Ecto neural progenitor cell (in vitro differentiated cells): ENCODE measurements at places on chromosomes 2 and 18.

DNA sequence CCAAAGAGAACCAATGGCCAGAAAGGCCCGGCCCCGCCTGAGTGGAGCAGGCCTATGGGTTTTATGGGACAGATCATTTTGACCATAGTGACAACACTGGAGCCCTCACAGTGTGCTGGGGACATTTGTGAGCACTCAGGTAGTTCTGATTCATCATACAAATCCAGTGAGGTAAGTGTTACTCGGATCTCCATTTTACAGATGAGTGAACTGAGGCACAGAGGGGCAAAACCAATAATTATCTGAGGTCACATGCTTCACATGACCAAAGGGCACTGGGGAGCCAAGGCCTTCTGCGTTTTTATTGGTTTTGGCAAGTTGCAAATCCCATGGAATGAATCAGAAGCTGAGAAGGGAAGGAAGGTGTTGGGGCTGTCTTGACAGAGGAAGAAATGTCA, 111.5 kb upstream of the MGAT5 start:
- DNase-seq, result no peak

GRCh38 chr18:26073758-26074157, 16.7 kb downstream of the SS18 start:
- no peak for DNase-seq

DNA sequence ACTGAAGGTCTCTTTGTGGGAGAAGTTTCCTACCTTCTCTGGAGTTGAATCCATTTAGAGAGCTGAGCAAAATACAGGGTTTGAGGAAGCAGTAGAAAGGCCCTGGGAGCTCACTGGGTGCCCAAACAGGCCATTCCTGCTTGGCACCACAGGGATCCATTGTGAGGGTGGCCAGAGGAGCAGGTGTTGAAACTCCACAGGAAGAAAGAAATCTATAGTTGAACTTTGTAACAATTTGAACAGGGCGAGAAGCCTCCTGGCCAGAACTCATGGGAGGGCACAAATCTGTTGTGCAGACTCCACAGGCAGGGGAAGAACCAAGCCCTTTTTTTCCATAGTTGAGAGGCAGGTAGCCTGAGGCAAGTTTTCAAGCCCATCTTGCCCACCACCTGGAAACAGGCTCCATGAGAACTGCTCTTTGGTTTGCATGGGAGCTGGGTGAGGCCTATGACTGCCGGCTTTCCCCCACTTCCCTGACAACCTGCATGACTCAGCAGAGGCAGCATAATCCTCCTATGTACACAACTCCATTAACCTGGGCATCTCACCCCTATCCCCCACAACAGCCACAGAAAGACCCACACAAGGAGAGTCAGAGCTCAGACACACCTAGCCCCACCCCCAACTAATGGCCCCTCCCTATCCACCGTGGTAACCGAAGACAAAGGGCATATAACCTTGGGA, 1053.0 kb downstream of the TSN start:
- DNase-seq, result no peak

- DNase-seq, result no peak
Measured at GRCh38 chr2:189413249-189413648, 28.0 kb upstream of the WDR75 start.

DNA sequence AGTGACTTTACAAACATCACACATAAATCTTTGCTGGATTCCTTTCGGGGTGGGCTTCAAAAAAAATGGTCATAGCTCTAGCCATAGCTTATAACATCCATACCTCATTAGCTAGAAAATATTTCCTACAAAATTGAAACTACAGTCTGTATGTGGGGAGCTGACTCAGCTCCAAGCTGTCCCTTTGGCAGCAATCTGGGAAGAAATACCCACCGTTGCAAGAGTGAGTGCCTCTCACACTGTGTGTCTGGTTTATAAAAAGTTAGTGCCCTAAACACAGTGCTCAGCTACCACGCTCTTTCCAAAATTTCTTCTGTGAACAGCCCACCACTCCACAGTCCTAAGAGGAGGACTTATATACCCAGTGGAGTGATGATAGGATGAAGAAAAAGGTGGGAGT, 170.1 kb downstream of the RBM43 start:
- DNase-seq, result no peak

DNA sequence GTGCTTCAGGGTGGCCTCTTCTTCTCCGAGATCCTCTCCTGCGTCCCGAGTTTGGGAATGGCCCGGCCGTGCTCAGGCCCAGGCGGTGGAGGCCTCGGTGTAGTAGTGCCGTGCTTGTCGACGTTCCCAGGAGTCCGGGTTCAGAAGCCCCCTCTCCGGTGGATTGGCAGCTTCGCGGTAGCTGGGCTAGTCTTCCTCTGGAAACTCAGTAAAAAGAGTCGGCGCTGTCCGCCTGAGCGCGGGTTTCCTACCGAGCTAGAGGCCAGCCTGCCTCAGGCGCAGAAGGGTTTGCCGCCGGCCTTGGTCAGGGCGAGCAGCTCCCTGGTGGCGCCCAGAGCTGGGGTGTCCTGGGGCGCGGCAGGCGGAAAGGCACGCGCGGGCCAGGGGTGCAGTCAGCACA, 3.2 kb downstream of the RALBP1 start:
- DNase-seq, result no peak

GRCh38 chr2:222038067-222038802, 260.6 kb downstream of the PAX3 start:
- DNase-seq, result no peak

DNA sequence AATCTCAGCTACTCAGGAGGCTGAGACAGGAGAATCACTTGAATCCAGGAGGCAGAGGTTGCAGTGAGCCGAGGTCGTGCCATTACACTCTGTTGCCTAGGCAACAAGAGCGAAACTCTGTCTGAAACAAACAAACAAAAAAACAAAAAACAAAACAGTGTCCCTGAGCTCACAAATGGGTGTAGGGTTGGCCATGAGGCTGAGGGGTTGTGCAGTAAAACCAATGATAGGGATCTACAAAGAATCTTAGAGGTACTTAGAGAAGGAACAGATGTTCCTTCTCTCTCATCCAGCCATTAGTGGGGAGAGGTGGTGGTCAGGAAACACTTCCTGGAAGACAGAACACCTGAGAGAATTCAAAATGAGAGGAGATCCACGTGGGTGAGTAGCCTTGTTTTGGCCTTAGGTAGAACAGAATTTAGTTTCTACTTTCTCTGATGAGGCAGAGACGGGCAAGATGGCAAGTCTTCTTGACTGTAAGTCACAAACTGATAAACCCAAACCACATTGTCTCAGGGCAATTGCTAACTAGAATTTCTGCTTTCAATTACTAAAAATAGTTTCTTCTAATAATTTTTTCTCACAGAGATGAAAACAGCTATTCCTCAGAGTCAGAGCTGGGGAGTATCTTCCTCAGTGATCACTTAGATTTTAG, 61.5 kb upstream of the PPM1B start:
- DNase-seq, result no peak
